ENCODE measurements at places on chromosomes 2 and 18.
A peak's percentile ranks its signal among the peaks of the same experiment; 100 is the strongest.

- no peak for DNase-seq
Observed at GRCh38 chr2:110834134-110834827, 101.9 kb downstream of the ACOXL start.

GRCh38 chr2:64831134-64831976, 157.8 kb upstream of the SLC1A4 start:
- peak; percentile 95 for DNase-seq

DNA sequence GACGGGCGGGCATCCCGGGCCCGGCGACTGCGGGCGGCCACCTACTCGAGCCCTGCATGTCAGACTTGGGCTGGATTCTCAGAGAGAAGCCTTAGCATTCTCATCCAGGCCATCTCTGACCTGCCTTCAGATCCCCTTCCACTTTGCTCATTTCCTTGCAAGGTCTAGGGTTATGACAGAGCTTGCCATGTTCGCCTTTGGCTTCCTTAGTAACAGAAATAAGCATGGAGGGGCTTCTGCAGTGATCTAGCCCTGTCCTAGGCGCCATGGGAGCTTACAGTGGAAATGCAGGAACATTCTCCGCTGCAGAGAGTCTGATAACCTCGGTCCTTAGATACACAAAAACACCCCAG, 632 bp upstream of the ACVR1 start:
- DNase-seq, result no peak

DNA sequence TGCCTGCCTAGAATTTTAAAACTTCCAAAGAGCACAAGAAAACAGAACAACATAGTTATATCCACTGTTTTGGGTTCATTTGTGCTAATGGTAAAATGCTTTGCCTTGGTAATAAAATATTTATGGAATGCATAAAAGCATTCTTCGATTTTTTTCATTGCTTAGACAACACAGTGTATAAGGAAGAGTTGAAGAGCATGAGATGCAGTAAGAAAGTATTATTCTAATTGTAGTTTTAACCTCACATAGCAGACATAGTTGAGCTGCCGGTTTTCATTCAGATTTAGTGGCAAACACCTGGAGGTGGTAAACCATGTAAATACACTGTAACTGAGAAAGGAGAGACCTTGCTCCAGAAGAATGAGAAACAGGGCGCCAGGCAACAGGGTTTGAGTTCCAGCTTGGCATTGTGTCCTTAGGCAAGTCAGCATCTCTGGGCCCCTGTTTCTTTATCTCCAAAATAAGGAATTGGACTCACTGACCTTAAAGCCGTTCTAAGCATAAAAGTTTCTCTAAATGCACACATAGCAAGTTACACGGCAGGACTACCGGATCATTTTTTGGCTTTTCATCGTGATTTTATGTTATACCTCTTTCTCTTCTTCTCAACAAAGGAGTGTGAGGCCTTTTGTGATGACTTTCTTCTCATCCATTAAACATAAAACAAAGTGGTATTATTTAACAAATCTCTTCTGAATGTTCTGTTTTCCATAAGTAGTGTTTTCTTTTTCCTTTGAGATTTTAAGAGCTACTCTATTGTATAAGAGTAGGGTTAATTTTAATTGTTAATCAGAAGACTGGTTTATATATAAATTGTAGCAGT, 7.9 kb downstream of the UGP2 start:
- no peak for DNase-seq

DNA sequence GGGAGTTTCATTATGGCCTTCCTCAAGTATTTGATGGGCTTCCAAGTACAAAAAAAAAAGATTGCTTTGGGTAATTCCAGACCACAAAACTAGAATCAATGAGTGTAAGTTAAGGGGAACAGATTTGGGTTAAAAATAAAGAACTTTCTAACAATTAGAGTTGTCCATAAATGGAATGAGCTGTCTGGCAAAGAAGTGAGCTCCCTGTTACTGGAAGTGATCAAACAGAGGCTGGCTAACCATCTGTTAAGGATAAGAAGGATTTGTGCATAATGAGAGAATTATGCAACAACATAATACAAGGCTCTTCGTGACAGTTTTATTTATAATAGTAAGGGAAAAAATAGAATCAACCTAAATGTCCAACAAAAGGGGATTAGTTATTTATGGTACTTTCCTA, 44.6 kb upstream of the ACVR1 start:
- no peak for DNase-seq

DNA sequence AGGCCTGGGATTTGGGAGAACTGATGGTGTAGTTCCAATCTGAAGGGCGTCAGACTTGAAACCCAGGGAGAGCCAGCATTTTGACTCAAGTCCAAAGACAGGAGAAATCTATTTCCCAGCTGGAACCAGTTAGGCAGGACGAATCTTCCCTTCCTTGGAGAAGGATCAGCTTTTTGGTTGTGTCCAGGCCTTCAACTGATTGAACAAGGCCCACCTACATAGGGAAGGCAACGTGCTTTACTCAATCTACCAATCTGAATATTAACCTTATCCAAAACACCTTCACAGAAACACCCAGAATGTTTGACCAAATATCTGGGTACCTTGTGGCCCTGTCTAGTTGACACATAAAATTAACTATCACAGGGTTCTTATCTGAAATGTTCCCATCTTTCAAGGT, 221.9 kb upstream of the DLGAP1 start:
- DNase-seq, result no peak

DNA sequence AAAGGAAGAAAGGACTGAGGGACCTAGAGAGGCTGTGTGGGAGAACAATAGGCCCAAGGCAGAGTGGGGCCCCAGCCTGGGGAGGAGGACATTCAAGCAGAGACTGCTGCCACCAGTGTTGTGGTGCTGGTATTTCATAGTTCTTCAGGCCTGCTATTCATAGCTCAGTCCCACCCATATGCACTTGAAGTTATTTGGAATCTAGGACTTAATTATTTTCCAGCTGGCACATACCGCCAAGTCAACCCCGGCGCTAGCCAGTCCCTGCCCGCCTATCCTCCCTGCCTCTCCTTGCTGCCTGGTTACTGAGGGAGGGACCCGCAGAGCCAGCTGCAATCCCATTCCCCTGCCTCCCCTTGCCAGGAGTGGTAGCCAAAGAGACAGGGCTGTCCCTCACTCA, 141.2 kb downstream of the CABLES1 start:
- DNase-seq, result no peak

- DNase-seq, result no peak
Observed at GRCh38 chr2:95269036-95269680, 5.1 kb upstream of the PROM2 start.

DNA sequence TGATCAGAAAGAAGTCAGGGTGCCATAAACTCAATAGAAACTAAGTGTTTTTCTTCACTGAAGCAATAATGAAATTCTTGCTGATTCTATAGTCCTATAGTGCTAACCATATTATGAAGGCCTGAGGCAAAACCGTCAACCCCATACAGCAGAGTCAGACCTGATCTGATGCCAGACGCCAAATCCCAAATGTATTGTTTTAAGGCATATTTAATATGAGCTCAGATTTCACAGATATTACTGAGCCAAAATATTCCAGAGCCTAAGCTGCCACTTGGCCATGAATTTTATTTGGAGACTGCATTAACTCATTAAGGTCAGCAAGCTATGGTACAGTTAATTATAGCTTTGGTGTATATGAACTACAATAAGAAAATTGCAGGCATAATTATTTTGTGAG, 53.4 kb downstream of the SCN1A start:
- DNase-seq, result no peak

- no peak for DNase-seq
Observed at GRCh38 chr2:70084973-70085710, 2.1 kb upstream of the PCBP1 start.

DNA sequence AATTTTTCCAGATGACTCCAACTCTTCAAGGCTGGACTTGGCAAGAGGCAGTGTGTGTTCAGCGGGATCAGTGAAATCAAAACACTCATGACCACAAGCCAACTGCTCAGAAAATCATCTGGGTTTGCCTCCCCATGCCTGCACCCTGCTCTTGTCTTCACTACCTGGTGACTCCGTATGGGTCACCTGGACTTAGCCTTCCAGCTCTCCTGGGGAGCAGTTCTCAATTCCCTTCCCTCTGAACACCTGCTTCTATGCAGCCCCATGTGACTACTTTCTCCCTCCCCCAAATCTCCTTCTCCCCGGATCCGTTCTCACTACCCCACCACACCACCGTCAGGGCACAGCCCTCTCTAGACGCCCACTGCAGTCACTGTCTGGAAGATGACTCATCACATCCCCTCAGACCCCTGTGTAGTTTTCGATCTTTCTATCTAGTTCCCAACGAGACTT, 130.2 kb upstream of the ID2 start:
- no peak for DNase-seq

GRCh38 chr2:120766470-120767351, 31.0 kb downstream of the GLI2 start:
- DNase-seq, result no peak

DNA sequence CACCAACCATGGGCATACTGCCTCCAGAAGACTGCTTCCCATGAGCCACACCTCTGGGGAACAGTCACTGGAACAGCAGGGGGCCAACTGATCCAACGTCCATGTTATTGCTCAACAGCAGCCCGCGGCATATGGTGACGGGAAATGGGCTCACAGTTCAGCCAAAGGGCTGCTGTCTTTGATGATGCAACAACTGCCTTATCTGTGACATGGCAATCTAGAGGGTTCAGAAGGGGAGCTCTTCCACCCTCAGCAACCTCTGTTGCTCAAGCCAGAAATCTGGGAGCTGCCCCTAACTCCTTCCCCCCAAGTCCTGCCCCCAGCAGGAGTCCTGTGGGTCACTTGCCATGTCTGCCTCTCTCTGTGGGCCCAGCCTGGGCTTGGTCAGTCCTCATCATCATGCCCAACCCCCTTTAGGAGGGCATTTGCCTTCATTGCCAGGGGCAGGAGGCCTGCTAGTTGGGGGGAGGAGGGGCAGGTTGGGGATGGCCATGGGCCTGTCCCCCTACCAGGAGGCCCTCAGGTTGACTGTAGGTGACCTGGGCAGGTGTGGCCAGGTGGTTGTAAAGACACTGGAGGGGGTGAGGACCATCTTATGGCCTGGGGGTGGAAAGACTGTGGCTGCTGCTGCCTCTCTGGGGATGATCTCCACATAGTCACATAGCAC, 212.9 kb downstream of the CYP26B1 start:
- no peak for DNase-seq

DNA sequence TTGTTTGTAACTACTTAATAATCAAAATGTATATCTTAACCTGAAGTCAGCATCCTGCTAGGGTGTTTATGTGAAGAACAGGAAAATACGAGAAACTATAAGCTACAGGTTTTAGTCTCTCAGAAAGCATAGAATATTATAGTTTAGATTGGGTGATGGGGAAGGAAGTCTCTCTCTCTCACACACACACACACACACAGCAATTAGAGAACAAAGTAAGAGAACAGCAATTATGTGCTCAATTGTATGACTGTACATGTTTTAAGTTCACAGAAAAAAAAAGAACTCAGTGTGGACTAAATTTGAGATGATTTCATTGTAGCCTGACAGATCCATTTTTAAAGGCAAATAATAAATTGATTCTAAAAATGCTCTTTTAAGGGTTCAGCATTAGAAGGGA, 94.3 kb upstream of the ZNF516 start:
- no peak for DNase-seq

- DNase-seq, result no peak
Observed at GRCh38 chr2:174878537-174879147, 114.4 kb upstream of the CHRNA1 start.

DNA sequence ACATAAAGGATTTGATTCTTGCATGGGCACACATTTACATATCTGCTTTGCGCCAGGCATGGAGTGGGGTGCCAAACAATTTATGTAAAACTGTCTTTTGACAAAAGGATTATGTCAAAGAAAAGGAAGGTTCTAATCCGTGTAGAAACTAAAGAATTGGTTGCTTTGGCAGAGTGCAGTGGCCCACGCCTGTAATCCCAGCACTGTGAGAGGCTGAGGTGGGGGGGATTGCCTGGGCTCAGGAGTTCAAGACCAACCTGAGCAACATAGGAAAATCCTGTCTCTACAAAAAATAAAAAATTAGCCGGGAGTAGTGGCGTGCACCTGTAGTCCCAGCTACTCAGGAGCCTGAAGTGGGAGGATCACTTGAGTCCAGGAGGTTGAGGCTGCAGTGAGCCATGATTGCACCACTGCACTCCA, 1.1 kb upstream of the MTERF4 start:
- no peak for DNase-seq

DNA sequence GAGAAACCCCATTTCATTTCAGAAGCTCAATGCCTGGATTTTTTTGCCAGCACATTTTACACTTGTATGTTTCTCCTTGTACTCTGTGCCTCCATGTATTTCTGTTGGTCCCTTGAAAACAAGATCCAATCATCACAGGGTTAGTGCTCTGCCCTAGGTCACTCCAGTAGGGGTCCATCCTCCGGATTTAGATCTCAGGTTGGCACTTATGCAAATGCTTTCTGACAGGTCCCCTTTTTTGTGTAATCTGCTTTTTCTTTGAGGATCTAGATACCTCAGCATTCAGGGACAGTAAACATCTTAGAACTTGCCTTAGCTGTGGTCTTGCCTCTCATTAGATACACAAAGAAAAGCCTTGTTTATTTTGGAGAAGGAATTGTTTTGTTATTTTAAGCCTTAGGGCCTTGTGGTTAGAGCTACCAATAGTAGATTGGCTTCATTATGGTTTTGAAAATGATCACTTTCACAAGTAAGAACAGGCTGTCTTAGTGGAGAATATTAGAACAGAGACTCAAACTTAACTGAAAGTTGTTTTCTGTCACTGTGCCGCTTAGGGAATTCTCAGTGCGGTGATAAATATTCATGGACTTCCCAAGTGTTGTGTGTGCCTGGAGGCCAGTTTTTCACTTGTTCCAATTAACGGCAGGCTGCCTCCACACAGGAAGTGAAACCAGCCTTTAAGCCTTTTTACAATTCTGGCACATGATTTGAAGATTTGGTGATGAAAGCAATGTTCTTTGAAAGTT, 7.8 kb downstream of the MERTK start:
- DNase-seq, result no peak

DNA sequence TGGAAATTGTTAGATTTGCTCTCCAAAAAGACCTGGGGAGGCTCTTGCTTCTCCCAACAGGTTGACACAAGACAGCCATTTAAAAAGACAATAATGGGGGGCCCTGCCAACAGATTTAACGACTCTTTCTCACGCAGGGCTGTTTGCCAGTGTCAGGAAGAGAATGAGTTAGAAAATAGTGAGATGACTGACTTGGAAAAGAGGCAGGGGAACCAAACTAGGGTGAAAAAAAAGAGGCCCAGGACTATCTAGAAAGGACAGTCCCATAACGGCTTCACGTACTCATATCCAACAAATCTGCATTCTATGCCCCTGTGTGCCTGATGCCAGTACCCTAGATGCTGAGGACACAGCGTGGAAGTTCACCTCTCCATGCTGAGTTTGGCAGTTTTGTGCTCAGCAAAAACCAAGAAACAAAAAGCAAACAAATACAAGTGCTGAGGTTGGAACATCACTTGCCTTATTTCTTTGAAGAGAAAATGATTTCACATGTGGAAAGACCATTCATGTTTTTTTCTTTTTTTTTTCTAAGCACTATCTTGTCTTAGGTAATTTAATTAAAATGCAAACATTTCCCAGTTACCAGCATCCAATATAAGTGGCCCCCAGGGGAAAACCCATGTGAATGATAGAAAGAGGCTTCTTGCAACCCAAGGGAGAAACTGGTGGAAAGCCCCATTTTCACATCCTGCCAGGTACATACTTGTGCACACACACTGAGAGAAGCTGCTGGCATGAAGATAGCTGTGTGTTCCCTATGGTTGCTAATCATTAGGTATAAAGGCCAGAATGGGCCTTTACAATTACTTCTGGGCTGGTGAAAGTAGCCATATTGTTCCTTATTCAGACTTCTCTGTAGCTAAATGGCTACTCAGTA, 10.6 kb upstream of the WIPF1 start:
- DNase-seq, result no peak

Data from HS-5 (cell line).